Urinary bladder (tissue), 4 donors: ENCODE measurements at places on chromosomes 7 and 10. TPM values are rescaled to one million over a fixed set of nuclear protein-coding genes. Genes with fewer than 3 reads are reported as not detected.

NEUROG3 gene
- not detected for total RNA-seq

ARF5 gene
- total RNA-seq, result 66.0 TPM

CUBN gene
- 6.1 TPM for total RNA-seq

GET4 gene
- 11.6 TPM for total RNA-seq

GIMAP1 gene
- total RNA-seq, result 4.9 TPM

AHR gene
- total RNA-seq, result 485 TPM

PRSS2 gene
- total RNA-seq, result not detected

PDK4 gene
- 16.4 TPM for total RNA-seq

NEURL1 gene
- total RNA-seq, result 5.2 TPM

LRRD1 gene
- total RNA-seq, result 1.8 TPM

VSTM2A gene
- 19.9 TPM for total RNA-seq

LIPM gene
- not detected for total RNA-seq

CHRM2 gene
- total RNA-seq, result 19.8 TPM

GIMAP8 gene
- total RNA-seq, result 15.2 TPM

SCART1 gene
- 3.3 TPM for total RNA-seq

INPP5F gene
- 58.3 TPM for total RNA-seq
